ENCODE measurements at places on chromosomes 2 and 18.

GRCh38 chr18:76102156-76102555, 392.9 kb downstream of the ZNF516 start:
- no peak overlapping the region for H3K4me3 ChIP-seq
- H3K27ac ChIP-seq: no peak overlapping the region
- H3K36me3 ChIP-seq: no peaks in the 10 kb centered on the region
- DNase-seq: no peak

- DNase-seq: no peak
- H3K4me3 ChIP-seq: no peak overlapping the region
- no peaks in the 10 kb centered on the region for H3K4me1 ChIP-seq
- H3K27ac ChIP-seq: no peak overlapping the region
- no peaks in the 10 kb centered on the region for H3K27me3 ChIP-seq
- H3K36me3 ChIP-seq: no peaks in the 10 kb centered on the region
Observed at GRCh38 chr2:11500702-11501303, 33.0 kb upstream of the GREB1 start.

DNA sequence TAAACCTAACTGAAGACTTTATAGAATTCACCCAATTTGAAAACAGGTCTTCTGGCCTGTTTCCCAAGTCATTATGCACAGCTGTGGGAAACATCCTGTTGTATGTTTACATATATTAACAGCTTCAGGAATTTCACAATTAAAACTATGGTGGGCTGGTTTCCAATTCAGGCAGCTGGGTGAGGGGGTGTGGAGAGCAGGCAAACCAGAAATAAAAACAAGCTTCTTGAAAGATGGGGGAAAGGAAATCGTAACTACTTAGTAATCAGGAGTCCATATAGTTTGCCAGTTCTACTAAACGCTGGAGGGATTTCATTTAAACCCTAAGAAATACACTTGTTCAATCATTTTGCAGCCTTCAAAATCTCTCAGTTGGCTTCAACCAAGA, 22.8 kb downstream of the ATP8B1 start:
- peaks cover 80% of the 10 kb centered on the region for H3K4me1 ChIP-seq
- no peaks in the 10 kb centered on the region for H3K36me3 ChIP-seq
- H3K27me3 ChIP-seq: no peaks in the 10 kb centered on the region
- peak overlapping the region; percentile 51 for H3K4me3 ChIP-seq
- no peak for DNase-seq

- peaks cover 2% of the 10 kb centered on the region for H3K36me3 ChIP-seq
- H3K27ac ChIP-seq: no peak overlapping the region
- no peak for DNase-seq
- no peak overlapping the region for H3K4me3 ChIP-seq
Observed at GRCh38 chr18:732371-732770, 19.9 kb upstream of the ENOSF1 start.

- H3K4me1 ChIP-seq: no peaks in the 10 kb centered on the region
- no peak for DNase-seq
- no peak overlapping the region for H3K27ac ChIP-seq
Observed at GRCh38 chr18:48176909-48177308, 232.3 kb downstream of the ZBTB7C start.

DNA sequence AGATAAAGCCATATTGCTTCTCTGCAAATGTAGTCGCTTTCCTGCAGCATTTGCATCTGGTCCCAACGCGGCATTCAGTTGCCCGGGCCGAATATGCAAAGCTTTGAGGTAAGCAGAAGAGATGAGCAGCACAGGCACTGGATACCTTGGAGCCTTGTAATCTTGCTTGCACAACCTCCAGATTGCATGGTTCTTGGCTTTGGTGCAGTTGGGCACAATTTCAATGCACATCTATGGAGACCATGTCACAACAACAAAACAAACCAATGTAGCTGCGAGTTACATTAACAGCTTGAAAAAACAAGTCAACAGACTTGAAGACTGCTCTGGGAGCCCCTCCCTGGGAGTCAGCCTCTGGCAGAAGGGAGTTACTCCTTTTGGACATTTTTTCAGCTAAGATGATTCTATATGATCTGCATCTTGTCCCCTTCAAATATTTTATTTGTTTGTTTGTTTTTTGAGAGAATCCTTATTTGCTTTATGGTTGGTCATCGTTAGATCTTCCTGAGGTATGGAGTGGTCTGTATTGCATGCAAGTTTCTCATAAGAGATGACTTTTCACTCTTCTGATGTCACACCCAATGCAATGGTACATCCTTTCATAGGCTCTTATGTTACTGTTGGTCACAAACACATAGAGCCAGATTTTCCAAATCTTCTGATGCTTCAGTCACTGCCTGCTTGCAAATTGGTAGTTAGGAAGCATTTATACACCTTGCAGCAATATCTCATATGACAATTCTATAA, 113.5 kb downstream of the EFEMP1 start:
- no peak for DNase-seq
- H3K27ac ChIP-seq: no peak overlapping the region
- H3K4me1 ChIP-seq: peaks cover 49% of the 10 kb centered on the region
- H3K27me3 ChIP-seq: no peaks in the 10 kb centered on the region
- no peaks in the 10 kb centered on the region for H3K36me3 ChIP-seq
- H3K4me3 ChIP-seq: no peak overlapping the region

Measured in thoracic aorta (tissue), 2 donors.